ENCODE measurements at places on chromosomes 5 and 9. TPM values are rescaled to one million over a fixed set of nuclear protein-coding genes. Genes with fewer than 3 reads are reported as not detected.

The PCDHB2 gene
- total RNA-seq: 0.13 TPM

DNA sequence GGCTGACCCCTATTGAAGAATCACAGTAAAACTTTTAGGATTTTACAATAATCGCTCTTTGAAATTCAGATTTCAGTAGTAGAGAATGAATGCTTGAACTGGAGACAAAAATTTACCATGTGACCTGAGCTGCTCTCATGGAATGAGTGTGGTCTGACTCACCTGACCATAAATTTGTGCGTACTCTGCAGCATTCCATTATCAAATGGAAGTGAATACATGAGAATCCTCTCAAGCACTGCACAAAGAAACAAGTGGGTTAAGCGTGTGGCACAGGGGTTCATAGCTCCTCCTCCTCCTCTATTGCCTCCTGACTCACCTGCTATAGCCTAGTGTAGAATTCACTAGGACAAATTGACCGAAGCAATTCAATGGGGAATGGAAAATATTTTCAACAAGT, 269.8 kb upstream of the CDH9 start:
- H3K27me3 ChIP-seq: no peaks in the 10 kb centered on the region
- no peak overlapping the region for H3K27ac ChIP-seq
- DNase-seq: no peak
- no peaks in the 10 kb centered on the region for H3K36me3 ChIP-seq

GRCh38 chr5:179393078-179393477, 47.8 kb upstream of the ADAMTS2 start:
- H3K27me3 ChIP-seq: no peaks in the 10 kb centered on the region
- H3K27ac ChIP-seq: no peak overlapping the region
- no peak for DNase-seq
- H3K36me3 ChIP-seq: no peaks in the 10 kb centered on the region

The CYSTM1 gene
- total RNA-seq: 7.8 TPM

The GRM6 gene
- total RNA-seq: not detected

GRCh38 chr5:145587710-145588109, 247.4 kb downstream of the PRELID2 start:
- H3K36me3 ChIP-seq: no peaks in the 10 kb centered on the region
- no peak for DNase-seq
- no peaks in the 10 kb centered on the region for H3K27me3 ChIP-seq
- no peaks in the 10 kb centered on the region for H3K4me1 ChIP-seq
- H3K4me3 ChIP-seq: no peak overlapping the region
- no peak overlapping the region for H3K27ac ChIP-seq

DNA sequence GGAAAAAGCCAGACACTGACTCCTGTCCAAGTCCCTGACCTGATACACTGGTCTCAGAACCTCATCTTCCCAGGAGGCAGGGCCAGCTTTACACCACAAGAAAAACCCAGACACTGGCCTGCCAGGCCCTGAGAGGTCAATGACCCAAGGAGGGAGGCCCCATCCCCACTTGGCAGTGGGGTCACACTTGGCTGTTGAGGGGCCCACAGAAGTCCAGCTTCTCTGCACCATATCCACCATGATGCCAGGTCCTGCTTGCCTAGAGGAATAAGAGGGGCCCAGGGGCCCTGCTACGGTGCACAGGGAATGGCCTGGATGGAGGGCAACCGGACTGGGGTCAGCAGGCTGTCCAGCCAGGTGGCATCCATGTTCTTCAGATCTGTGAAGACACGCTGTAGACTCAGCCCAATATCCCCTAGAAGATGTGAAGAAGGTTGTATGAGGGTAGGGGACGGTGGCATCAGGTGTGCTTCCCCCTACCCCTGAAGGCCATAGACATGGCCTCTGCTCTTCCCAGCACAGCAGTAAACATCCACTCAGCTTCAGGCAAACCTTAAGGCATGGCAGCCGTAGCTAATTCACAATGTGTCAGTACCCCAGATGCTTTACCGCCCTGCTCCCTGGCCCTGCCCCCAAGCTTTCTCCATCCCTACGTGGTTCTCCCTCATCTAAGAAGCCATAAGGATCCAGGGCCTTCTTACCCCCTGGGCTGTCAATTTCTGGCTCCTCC, 6.7 kb downstream of the IRF1 start:
- H3K4me1 ChIP-seq: peaks cover 66% of the 10 kb centered on the region
- peak; percentile 6 for DNase-seq
- peak overlapping the region; percentile 78 for H3K4me3 ChIP-seq
- H3K27me3 ChIP-seq: no peaks in the 10 kb centered on the region

DNA sequence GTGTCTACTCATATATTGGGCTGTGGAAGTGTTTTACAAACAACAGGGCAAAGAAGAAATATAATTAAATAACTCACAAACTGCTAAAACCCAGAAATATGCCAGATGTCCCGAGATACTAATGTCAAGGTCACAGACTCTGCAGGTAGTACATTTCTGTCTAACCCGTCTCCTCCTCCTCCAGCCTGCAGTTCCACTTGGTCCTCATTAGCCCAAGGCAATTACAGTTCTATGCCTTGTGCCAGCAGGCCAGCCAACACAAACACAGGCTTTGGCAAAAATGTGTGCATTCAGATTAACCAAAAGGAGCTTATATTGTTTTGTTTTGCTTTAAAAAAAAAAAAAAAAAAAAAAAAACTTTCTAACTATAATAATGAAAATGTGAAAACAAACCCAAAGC, 148.8 kb downstream of the MYO10 start:
- DNase-seq: no peak
- no peak overlapping the region for H3K27ac ChIP-seq
- H3K36me3 ChIP-seq: no peaks in the 10 kb centered on the region
- no peak overlapping the region for H3K4me3 ChIP-seq
- H3K4me1 ChIP-seq: peaks cover 13% of the 10 kb centered on the region

DNA sequence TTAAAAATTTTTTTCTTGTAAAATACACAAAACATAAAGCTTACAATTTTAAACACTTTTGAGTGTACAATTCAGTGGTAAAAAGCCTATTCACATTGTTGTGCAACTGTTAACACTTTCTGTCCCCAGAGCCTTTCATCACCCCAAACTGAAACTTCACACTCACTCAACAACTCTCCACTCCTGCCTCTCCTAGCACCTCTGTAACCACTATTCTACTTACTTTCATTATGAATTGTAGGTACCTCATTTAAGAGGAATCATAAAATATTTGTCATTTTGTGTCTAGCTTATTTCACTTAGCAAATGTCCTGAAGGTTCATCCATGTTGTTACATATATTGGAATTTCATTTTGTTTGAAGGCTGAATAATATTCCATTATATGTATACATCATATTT, 4.3 kb upstream of the ZNF510 start:
- no peaks in the 10 kb centered on the region for H3K27me3 ChIP-seq
- no peaks in the 10 kb centered on the region for H3K36me3 ChIP-seq
- DNase-seq: no peak
- peaks cover 3% of the 10 kb centered on the region for H3K4me1 ChIP-seq

DNA sequence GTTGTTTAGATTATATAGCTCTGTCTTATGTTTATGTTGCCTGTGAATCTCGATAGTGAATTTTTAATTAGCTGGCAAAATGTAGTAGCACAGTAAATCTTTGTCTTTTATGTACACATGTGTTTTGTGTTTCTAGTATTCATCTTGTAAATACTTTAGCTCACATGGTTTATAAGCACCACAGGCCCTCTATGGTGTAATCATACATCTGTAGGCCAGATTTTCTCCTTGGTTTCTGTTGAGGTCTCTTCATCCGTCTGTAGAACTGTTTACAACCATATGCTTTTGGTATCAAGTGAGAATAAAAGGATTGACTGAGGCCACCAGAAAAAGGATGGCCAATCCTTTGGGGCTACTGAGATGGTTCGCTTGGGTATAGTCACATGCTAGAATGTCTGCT, 45.0 kb downstream of the PRR16 start:
- H3K27ac ChIP-seq: no peak overlapping the region
- no peak overlapping the region for H3K4me3 ChIP-seq
- H3K27me3 ChIP-seq: no peaks in the 10 kb centered on the region
- H3K4me1 ChIP-seq: no peaks in the 10 kb centered on the region
- H3K36me3 ChIP-seq: no peaks in the 10 kb centered on the region

The SAPCD2 gene
- total RNA-seq: 0.27 TPM

The CDH6 gene
- not detected for total RNA-seq

- no peaks in the 10 kb centered on the region for H3K27me3 ChIP-seq
- no peak for DNase-seq
- H3K4me3 ChIP-seq: no peak overlapping the region
- H3K36me3 ChIP-seq: peaks cover 3% of the 10 kb centered on the region
- no peak overlapping the region for H3K27ac ChIP-seq
Measured at GRCh38 chr9:14660721-14661120, 32.5 kb downstream of the ZDHHC21 start.

- no peak for DNase-seq
- H3K27ac ChIP-seq: no peak overlapping the region
- H3K4me1 ChIP-seq: no peaks in the 10 kb centered on the region
- no peaks in the 10 kb centered on the region for H3K36me3 ChIP-seq
- H3K27me3 ChIP-seq: peaks cover 6% of the 10 kb centered on the region
Measured at GRCh38 chr5:109907731-109908130, 218.0 kb downstream of the MAN2A1 start.

DNA sequence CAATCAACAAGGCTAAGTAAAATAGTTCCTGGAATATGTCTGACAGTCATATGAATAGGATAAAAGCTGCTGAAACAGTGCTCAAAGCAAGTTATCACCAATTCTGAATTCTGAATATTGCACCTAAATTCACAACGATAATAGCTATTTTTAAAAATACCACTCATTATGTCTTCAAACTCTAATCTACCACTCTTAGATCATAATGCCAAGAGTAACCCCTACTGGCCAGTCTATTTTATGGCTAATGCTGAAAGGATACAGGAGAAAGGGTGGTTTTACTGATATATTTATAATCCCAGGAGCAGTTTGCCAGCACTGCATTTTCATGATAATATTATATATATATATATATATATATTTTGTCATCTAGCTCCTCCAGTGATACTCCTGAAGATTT, 232.8 kb downstream of the PDE4D start:
- H3K27me3 ChIP-seq: no peaks in the 10 kb centered on the region
- DNase-seq: no peak
- H3K36me3 ChIP-seq: no peaks in the 10 kb centered on the region
- H3K27ac ChIP-seq: no peak overlapping the region

The SPTAN1 gene
- 740 TPM for total RNA-seq

The KIF12 gene
- total RNA-seq: not detected

DNA sequence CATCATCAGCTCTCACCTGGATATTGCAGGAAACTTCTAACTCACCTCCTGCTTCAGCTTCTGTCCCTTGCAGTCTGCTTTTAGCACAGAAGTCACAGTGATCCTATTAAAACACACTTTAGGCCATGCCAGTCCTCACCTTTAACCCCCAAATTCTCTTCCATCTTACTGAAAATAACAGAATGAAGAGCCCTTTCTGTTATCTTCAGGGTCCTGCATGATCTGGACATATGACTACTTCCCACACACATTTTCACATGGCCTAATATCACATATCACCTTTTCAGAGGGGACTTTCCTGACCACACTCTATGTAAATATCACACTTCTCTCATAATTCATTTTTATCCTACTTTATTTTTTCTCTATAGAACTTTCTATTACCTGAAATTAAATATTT, 550.6 kb upstream of the CLINT1 start:
- H3K4me3 ChIP-seq: no peak overlapping the region
- H3K4me1 ChIP-seq: no peaks in the 10 kb centered on the region
- H3K27ac ChIP-seq: no peak overlapping the region
- no peaks in the 10 kb centered on the region for H3K36me3 ChIP-seq
- peaks cover 6% of the 10 kb centered on the region for H3K27me3 ChIP-seq

- no peak overlapping the region for H3K27ac ChIP-seq
- peaks cover 20% of the 10 kb centered on the region for H3K36me3 ChIP-seq
- no peak for DNase-seq
- no peak overlapping the region for H3K4me3 ChIP-seq
Measured at GRCh38 chr5:180284149-180284548, 7.7 kb downstream of the MAPK9 start.

GRCh38 chr5:74507370-74508005, 133.0 kb downstream of the ENC1 start:
- H3K36me3 ChIP-seq: peaks cover 2% of the 10 kb centered on the region
- H3K4me3 ChIP-seq: no peak overlapping the region
- DNase-seq: no peak

The ADAMTS19 gene
- total RNA-seq: not detected

DNA sequence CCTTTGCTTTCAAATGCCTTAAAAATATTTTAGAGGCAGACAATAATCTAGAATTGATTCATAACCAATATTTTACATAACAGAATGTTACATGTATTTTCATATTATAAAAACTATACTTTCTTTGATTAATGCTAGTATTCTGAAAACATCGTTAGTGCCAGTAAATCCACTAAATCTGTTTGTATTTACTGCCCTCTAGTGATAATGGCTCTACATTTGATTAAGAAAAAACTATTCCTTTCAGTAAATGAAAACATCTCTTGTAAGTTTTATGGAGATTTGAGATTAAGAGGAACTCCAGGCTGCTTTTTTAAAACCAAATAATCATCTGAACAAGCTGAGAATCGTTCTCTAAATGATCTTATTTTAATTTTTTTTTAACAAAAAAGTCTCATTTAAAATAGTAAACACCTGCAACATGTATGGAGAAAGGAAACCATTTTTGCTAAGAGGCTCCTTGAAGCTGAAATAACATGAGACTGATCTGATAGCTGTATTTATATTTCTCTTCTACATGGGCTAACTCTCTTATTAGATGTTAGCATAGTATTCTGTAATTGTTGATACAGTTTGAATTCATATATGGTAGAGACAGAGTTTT, 424.7 kb downstream of the RAB3C start:
- H3K27me3 ChIP-seq: no peaks in the 10 kb centered on the region
- H3K4me3 ChIP-seq: no peak overlapping the region
- H3K4me1 ChIP-seq: peaks cover 35% of the 10 kb centered on the region
- no peak for DNase-seq
- H3K27ac ChIP-seq: peak overlapping the region; percentile 6

The SLC45A2 gene
- total RNA-seq: not detected

DNA sequence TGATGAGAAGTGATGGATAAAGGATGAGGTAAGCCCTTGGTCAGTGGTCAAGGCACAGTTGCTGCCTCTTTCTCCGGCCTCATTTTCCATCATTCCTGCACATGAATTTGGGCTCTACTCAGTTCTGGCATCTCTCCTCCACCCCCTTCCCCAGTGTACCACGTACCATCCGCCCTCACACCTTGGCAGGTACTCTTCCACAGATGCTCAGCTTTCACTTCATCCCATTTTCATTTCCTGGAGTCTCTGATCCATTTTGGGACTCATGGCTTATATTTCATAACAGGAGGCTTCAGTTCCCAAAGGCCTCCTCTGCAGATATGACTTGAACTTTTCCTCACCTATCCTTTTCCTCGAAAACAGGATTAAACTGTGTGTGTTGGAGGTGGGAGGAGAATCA, 326.7 kb downstream of the ASTN2 start:
- DNase-seq: no peak
- H3K27me3 ChIP-seq: no peaks in the 10 kb centered on the region
- no peak overlapping the region for H3K4me3 ChIP-seq
- H3K36me3 ChIP-seq: no peaks in the 10 kb centered on the region
- no peaks in the 10 kb centered on the region for H3K4me1 ChIP-seq

GRCh38 chr5:100432741-100433140, 102.4 kb upstream of the FAM174A start:
- no peaks in the 10 kb centered on the region for H3K27me3 ChIP-seq
- no peak overlapping the region for H3K4me3 ChIP-seq
- H3K4me1 ChIP-seq: no peaks in the 10 kb centered on the region
- H3K36me3 ChIP-seq: no peaks in the 10 kb centered on the region

All from T-helper 17 cell (primary cell).